ENCODE measurements at places on chromosomes 2 and 18. TPM values are rescaled to one million over a fixed set of nuclear protein-coding genes. Genes with fewer than 3 reads are reported as not detected.
A peak's percentile ranks its signal among the peaks of the same experiment; 100 is the strongest.

The CYP26B1 gene
- total RNA-seq: 4.7 TPM

DNA sequence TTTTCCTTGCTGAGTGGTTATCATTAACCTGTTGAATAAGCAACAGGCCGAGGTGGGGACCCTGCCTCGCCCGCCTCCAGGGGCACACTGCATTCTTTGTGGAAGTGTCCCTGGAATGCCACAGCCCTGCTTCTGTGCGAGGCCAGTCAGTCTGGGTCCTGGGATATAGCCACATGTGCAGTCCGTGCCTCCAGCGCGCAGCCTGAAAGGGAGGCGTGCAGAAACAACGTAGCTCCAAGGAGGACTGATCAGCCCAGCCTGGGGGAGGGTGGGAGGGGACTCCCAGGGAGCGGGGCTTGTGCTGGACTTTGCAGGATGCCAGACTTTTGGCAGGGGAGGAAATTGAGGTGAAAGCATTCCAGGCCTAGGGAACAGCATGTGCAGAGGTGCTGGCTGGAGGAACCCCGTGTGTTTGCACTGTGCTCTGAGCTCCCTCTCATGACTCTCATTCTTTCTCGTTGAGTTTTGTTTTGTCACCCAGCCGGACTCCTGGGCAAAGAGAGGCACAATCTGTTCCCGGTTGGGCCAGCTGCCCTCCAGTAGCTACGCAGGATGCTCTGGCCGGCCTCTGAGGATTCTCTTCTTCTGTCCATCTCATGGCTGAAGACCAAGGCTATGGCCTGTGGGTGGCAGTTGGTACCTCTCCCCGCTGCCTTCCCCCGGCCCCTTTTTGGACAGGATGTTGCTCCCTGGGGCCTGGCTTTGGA, 39.7 kb downstream of the HPCAL1 start:
- no peaks in the 10 kb centered on the region for H3K36me3 ChIP-seq
- no peak for DNase-seq
- H3K27ac ChIP-seq: no peak overlapping the region

The GPATCH11 gene
- total RNA-seq: 7.7 TPM

- no peaks in the 10 kb centered on the region for H3K27me3 ChIP-seq
- DNase-seq: no peak
- no peaks in the 10 kb centered on the region for H3K36me3 ChIP-seq
- H3K4me1 ChIP-seq: no peaks in the 10 kb centered on the region
- no peak overlapping the region for H3K4me3 ChIP-seq
Observed at GRCh38 chr2:150404147-150404546, 83.3 kb downstream of the RND3 start.

DNA sequence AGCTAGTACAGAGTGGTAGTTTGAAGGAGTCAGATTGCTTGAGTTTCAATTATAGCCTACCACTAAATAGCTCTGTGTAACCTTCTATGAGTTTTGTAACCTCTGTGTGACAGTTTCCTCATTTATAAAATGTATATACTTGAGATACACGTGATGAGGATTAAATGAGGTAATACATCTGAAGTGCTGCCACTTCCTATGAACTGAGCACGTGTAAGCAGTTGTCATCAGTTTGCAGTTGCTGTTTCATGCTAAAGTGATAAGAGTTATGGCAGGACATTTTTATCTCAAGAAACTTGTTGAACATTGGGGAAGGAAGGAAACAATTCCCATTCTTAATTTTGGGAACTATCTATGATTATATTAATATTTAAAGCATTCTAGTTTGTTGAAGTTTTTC, 38.5 kb downstream of the CARF start:
- no peaks in the 10 kb centered on the region for H3K4me1 ChIP-seq
- no peak overlapping the region for H3K4me3 ChIP-seq
- peak; percentile 1 for DNase-seq

DNA sequence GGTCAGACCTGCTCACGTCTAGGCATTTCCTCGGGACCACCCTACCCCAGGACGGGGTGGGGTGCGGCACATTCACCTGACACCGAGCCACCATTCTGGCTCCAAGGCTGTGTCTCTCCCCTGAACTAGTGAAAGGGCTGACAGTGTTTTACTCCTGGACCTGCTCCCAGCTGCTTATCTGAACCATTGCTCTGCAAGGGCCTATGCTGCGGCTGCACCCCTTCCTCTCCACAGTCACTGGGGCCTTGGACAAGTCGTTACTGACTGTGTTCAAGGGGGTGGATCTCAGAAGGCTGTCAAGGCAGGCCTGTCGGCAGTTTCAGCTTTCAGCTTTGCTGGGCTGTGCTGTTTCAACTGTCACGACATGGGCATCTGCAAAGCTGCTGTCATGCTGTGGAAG, 11.7 kb downstream of the CREG2 start:
- no peaks in the 10 kb centered on the region for H3K4me1 ChIP-seq
- H3K36me3 ChIP-seq: no peaks in the 10 kb centered on the region
- no peaks in the 10 kb centered on the region for H3K27me3 ChIP-seq
- DNase-seq: no peak
- H3K27ac ChIP-seq: no peak overlapping the region

The EHD3 gene
- total RNA-seq: 9.5 TPM

- no peak for DNase-seq
- H3K27me3 ChIP-seq: no peaks in the 10 kb centered on the region
- no peaks in the 10 kb centered on the region for H3K36me3 ChIP-seq
- H3K4me1 ChIP-seq: peaks cover 1% of the 10 kb centered on the region
Observed at GRCh38 chr18:74625157-74625556, 27.5 kb downstream of the ZNF407 start.

The AP1S3 gene
- 14.2 TPM for total RNA-seq

- no peak overlapping the region for H3K27ac ChIP-seq
- no peak for DNase-seq
- H3K27me3 ChIP-seq: no peaks in the 10 kb centered on the region
Observed at GRCh38 chr2:179235463-179236108, 29.0 kb downstream of the SESTD1 start.

The CKAP2L gene
- 0.58 TPM for total RNA-seq

DNA sequence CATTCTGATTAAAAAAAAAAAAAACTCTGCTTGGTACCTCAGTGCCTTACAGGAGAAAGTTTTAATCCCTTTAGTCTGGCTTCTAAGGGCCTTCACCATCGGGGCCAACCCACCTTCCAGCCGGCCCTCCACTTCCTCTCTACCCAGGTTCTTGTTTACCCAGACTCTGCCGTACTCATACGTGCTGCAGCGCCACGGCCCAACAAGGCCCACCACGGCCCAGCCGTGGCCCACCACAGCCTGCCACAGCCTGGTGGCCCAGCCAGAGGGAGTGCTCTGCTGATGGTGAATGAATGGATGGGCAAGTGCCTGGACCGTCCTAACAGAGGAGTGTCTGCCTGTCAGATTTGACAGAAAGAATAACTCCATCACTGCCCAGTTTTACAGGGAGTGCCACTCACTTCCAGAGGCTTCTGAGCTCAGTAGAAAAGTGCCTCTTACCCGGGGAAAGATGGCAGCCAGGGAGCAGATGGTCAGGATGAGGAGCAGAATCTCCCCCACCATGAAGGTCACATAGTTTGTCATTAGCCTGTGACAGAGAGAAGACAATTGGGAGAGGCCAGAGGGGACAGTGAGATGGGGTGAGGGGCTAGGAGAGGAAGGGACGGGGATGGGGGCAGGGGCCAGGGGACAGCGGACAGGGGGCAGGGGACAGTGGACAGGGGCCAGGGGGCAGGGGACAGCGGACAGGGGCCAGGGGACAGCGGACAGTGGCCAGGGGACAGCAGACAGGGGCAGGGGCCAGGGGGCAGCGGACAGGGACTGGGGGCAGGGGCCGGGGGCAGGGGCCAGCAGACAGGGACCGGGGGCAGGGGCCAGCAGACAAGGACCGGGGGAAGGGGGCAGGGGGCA, 38.2 kb downstream of the CENPO start:
- no peak overlapping the region for H3K4me3 ChIP-seq
- H3K36me3 ChIP-seq: peaks cover 1% of the 10 kb centered on the region
- H3K4me1 ChIP-seq: peaks cover 3% of the 10 kb centered on the region
- no peak for DNase-seq

GRCh38 chr2:237873421-237873831, 14.0 kb downstream of the RAMP1 start:
- H3K36me3 ChIP-seq: no peaks in the 10 kb centered on the region
- H3K4me1 ChIP-seq: no peaks in the 10 kb centered on the region
- DNase-seq: no peak

GRCh38 chr2:21642647-21643046, 518.9 kb downstream of the TDRD15 start:
- no peak overlapping the region for H3K27ac ChIP-seq
- no peaks in the 10 kb centered on the region for H3K4me1 ChIP-seq
- DNase-seq: no peak
- no peaks in the 10 kb centered on the region for H3K27me3 ChIP-seq
- no peak overlapping the region for H3K4me3 ChIP-seq

- H3K27me3 ChIP-seq: no peaks in the 10 kb centered on the region
- H3K36me3 ChIP-seq: no peaks in the 10 kb centered on the region
- peaks cover 5% of the 10 kb centered on the region for H3K4me1 ChIP-seq
Observed at GRCh38 chr2:235142601-235143000, 190.8 kb downstream of the SH3BP4 start.

The ARHGEF4 gene
- total RNA-seq: 8.1 TPM

GRCh38 chr2:141200191-141200590, 930.6 kb downstream of the LRP1B start:
- no peaks in the 10 kb centered on the region for H3K36me3 ChIP-seq
- no peaks in the 10 kb centered on the region for H3K4me1 ChIP-seq
- H3K4me3 ChIP-seq: no peak overlapping the region
- no peaks in the 10 kb centered on the region for H3K27me3 ChIP-seq
- no peak overlapping the region for H3K27ac ChIP-seq

DNA sequence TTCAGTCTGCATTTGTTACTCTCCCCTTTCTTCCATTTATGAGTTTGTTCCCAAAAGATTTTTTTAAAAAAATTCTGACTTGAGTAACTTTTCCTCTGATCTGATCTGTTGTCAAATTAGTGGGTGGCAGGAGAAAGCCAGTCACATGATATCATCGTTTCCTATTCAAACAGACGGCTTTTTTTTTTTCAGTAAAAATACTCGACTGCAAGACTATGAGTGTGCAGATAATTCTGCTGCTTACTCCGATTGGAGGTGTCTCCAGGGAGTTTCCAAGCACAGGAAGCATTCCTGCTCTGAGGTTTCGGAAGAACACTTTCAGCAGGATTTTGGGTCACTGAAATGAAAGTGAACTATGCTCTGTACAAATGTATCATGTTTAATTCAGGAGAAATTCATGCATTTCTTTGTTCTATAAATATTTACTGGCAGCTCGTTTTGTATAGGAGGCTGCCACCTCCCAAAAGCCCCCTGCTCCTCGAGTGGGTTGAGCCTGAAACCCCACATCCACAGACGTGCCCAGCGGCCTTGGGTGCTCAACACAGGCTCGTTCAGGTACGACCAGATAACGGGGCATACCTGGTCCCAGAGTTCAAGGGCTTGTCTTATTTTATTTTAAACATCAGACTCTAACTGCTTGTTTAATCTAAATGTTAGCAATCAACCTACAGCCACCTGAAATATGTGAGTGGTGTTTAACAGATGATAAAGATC, 126.9 kb upstream of the ZNF516 start:
- H3K27me3 ChIP-seq: no peaks in the 10 kb centered on the region
- peaks cover 6% of the 10 kb centered on the region for H3K4me1 ChIP-seq
- DNase-seq: no peak
- H3K36me3 ChIP-seq: no peaks in the 10 kb centered on the region

DNA sequence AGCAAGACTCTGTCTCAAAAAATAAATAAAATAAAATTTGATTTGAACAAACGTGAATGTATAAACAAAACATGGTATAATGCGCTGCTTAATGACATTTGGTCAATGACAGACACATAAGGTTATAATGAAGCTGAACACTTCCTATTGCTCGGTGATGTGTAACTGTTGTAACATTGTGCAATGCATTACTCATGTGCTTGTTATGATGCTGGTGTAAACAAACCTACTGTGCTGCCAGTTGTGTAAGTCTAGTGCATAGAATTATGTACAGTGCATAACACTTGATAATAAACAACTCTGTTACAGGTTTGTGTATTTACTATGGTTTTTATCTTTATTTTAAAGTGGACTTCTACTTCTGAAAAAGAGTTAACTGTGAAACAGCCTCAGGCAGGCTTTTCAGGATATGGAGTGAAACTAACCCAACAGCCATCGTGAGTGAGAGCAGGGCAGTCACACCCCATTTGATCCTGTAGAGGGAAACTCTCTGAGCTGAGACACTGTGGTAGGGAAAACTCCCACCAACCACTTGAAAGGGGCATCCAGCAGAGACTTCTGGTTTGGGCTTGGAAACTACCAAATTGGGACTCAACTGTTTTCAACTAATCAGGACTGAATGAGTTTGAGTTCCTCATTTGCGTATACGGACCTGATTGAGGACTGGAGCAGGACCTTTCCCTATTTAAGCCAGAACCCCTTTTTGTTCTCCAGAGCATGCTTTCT, 8.7 kb upstream of the RPRD1A start:
- H3K4me3 ChIP-seq: no peak overlapping the region
- H3K4me1 ChIP-seq: no peaks in the 10 kb centered on the region
- no peaks in the 10 kb centered on the region for H3K36me3 ChIP-seq

GRCh38 chr2:222242532-222242931, 56.3 kb downstream of the PAX3 start:
- no peaks in the 10 kb centered on the region for H3K4me1 ChIP-seq
- H3K36me3 ChIP-seq: no peaks in the 10 kb centered on the region
- no peak overlapping the region for H3K27ac ChIP-seq
- no peak overlapping the region for H3K4me3 ChIP-seq
- no peak for DNase-seq

GRCh38 chr18:4551001-4551360, 95.9 kb upstream of the DLGAP1 start:
- no peak overlapping the region for H3K4me3 ChIP-seq
- H3K27ac ChIP-seq: no peak overlapping the region
- no peaks in the 10 kb centered on the region for H3K27me3 ChIP-seq

DNA sequence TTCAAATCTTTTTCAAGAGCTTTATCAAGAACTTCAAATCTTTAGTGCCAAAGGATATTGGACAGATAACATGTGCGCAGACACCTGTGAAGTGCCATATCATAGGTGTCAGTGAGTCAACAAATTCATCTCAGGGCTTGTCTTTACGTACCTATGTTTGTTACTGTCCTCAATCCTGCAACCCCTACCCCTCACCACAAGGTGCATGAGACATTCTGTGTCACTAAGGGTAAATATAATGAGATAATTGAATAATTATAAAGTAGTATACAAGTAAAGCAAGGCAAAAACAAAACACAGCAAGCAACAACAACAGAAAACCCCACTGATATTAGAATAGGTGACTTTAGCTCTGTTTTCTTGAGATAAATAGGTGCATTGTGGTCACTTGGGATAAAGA, 1495.8 kb upstream of the TMEFF2 start:
- peak overlapping the region; percentile 9 for H3K4me3 ChIP-seq
- H3K27ac ChIP-seq: no peak overlapping the region
- no peak for DNase-seq
- H3K36me3 ChIP-seq: no peaks in the 10 kb centered on the region
- no peaks in the 10 kb centered on the region for H3K27me3 ChIP-seq

The POTEE gene
- 0.09 TPM for total RNA-seq

The PARD6G gene
- total RNA-seq: 9.8 TPM

GRCh38 chr2:240256704-240257637, 116.5 kb upstream of the OTOS start:
- no peaks in the 10 kb centered on the region for H3K27me3 ChIP-seq
- DNase-seq: no peak
- H3K4me3 ChIP-seq: no peak overlapping the region
- no peaks in the 10 kb centered on the region for H3K36me3 ChIP-seq
- peak overlapping the region; percentile 15 for H3K27ac ChIP-seq
- peaks cover 4% of the 10 kb centered on the region for H3K4me1 ChIP-seq

The EDAR gene
- not detected for total RNA-seq

The COL3A1 gene
- 528 TPM for total RNA-seq

Data from lung (tissue), 17 donors.